T follicular helper cell (primary cell): ENCODE measurements at places on chromosomes 7 and 10.

- no peak for DNase-seq
These were observed 252.2 kb upstream of the CSTF2T start for GRCh38 chr10:51951601-51952000.

GRCh38 chr10:127976286-127976685, 69.4 kb downstream of the PTPRE start:
- no peak for DNase-seq

GRCh38 chr10:30422981-30423654, 10.9 kb upstream of the MAP3K8 start:
- no peak for DNase-seq

DNA sequence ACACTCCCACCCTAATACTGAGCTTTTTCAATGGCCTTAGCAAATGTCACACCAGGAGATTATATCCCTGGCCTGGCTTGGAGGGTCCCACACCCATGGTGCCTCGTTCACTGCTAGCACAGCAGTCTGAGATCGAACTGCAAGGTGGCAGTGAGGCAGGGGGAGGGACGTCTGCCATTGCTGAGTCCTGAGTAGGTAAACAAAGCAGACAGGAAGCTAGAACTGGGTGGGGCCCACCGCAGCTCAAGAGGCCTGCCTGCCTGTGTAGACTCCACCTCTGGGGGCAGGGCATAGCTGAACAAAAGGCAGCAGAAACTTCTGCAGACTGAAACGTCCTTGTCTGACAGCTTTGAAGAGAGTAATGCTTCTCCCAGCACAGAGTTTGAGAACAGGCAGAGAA, 338.9 kb upstream of the MBL2 start:
- DNase-seq, result no peak

DNA sequence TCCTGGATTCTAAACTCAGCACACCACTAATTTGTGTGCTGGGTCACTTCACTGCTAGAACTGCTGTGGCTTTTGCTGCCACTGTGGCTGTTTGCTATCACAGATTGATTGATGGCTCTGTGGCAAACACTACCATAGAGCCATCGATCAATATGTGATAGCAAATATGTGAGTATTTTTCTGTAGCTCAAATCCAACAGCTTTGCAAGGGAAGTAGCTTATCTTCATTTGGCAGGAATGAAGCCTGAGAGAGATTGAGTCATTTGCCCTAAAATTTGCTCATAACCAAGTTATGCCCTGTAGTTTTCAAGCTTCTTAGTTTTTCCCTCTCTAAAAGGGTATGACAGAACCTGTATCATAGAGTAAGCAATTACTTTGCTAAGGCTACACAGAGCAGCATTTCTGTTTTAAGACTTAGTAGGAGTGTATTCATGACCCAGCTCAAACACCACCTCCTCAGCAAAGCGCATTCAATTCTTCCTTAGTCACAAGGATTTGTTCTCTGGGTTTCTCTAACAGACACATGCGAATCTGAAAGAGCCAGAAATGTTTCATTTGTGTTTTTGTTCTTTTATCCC, 43.1 kb downstream of the MINPP1 start:
- no peak for DNase-seq

- no peak for DNase-seq
These were observed 553.8 kb downstream of the GRM8 start for GRCh38 chr7:126698909-126699308.

- no peak for DNase-seq
These were observed 171.0 kb downstream of the SLC16A9 start for GRCh38 chr10:59538623-59539022.

DNA sequence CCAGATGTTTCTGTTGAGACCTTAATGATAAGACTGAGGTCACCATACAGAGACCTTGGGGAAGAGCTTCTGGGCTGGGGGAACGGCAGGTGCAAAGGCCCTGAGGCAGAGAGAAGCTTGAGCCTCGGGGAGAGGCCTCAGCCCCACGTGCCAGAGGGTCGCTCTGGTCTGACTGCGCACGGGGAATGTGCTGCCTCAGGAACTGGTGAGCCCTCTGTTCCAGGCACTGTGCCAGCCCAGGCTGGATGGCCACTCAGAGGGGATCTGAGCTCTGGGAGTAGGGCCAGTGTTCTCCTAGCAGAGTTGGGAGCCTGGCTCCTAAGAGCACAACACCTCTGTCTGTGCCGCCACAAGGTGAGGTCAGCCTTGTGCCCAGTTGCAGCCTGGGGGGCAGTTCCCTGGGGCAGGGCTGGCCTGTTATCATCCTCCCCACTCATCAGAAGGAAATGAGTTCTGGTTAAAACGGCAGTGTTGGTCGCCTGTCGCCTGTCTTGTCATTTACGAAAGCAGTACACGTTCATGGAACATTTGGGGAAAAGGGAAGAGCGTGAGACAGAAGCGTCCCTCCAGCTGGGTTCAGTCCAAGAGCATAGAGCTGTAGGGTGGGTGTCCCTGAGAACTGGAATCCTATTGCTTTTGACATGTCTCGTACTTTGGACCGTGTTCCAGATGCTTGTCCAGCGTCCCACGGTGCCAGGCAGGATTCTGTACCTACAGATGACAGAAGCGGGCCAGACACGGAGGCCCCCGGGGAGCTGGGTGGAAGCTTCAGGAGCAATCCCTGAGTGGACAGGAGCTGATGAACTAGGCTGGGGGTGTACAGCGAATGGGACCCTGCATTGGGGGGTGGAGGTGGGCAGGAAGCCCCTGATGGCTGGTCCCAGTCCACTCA, 4.3 kb downstream of the TTYH3 start:
- no peak for DNase-seq

DNA sequence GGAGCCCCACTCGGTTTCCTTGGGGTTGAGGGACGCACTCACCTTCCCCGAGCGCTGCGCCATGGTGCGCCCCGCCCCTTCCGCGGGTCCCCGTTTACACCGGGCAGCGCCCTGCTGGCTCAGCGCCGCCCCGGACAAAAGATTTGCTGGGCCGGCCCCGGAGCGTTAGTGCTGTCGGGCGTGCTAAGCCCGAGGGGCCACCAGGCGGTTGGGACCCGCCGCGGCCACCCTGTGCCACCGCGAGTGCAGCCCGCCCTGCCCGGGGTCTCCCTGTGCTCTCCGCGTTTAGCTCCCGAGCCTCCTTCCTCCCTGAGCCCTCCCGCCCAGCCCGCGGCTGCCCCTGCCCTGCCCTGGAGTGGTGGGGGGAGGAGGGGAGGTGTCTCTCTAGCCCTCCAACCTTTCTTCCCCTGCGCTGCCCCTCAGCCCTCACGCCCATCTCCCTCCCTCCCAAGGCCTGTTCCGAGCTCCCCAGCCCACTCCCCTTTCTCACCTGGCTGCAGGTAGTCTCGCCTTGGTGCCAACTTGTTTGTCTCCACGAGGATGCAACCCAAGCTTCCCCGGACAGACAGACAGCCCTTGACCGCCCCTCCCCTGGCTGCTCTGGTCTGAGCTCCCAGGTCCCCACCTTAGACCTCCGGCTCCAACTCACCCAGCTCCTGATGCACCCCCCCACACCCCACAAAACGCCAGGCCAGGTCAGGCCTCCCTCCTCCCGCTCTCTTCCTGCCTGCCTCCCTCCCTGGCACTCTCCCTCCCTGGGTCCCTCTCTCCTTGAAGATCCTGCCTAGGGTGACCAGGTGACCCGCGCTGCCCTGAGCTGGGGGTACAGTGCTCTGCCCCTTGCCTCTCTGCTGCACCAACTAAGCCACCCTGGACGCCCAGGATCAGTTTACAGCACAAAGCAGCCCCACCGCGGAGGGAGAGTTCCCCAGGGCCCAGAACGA, at the start of gene CRYGN:
Gene CRYGN, minus strand, starts transcription at position 287 of the 944 bp plus-strand sequence. Its CDS starts 224 bp downstream, at position 63.
- no peak for DNase-seq
